ENCODE measurements at places on chromosomes 6 and 20. TPM values are rescaled to one million over a fixed set of nuclear protein-coding genes. Genes with fewer than 3 reads are reported as not detected.

DNA sequence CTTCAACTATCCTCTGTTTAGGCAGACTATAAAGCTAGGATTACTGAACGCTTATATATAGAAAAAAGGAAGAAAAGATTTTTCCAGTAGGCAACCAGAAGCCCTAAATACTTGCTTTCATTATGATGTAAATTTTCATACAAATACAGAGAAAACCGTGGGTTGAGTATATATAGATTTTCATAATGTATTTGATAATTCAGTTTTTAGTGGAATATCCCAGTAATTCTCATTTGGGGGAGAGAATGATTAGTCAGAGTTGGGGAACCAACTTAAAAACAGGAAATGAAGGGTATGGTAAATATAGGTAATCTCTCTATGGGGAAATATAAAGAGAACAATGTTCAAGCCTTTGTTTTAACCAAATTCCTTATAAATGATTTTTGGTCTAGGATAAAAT, 154.0 kb upstream of the CITED2 start:
- no peak for DNase-seq

DNA sequence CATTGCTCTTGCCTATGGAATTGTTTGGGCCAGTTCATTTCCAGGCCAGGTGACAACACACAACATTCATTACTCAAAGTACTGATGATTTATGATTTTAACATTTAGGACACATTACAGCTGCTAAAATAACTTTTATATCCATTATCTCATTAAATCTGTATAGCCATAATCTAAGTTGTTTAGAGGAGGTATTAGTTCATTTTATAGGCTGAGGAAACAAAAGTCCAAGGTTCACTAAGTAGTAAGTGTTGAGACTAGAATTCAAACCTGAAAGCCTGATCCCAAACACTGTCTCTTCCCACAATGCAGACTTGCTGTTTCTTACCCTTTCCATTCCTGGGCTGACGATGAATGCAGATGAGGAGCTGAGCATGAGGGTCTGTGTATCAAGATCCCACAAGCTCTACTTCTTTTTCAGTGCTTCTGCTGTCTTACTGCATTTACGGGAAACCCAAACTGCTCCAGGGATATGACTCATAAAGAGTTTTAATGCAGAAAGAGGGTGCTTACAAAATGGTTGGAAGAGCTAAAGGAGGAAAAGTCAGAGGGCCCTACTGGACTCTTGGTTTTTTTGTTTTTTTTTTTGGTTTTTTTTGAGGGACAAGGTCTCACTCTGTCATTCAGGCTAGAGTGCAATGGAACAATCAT, 17.9 kb downstream of the TENT5A start:
- DNase-seq: no peak

DNA sequence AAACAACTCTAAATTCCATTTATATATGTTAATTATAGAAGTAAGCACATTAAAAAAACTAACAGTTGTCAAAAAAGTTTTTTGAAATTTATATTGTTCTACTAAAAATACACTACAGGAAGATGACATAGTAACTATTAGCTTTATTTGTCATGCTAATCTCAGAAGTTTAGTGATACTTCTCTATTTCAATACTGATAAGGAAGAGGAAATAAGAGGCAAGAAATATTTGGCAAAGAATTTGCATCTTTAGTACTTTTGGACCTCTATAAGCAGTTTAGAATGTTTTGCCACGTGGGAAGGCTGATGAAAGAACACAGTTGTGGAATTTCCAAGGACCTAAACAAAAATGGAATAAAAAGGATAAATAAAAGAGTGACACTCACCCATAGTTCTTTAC, 12.6 kb downstream of the IFNGR1 start:
- DNase-seq: no peak

DNA sequence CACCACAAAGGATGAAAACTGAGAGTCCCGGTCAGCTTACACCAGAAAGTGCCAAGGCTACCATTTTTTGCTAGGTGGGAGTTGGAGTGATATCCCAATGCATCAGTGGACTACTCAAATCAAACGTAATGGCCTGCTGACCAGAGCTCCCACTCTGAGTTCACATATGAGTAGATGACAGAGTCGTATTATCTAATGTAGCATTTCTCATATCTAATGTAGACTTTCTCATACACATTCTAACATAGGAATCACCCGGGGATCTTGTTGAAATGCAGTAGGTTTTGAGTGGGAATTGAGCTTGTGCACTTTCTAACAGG, 38.4 kb upstream of the FUCA2 start:
- no peak for DNase-seq

DNA sequence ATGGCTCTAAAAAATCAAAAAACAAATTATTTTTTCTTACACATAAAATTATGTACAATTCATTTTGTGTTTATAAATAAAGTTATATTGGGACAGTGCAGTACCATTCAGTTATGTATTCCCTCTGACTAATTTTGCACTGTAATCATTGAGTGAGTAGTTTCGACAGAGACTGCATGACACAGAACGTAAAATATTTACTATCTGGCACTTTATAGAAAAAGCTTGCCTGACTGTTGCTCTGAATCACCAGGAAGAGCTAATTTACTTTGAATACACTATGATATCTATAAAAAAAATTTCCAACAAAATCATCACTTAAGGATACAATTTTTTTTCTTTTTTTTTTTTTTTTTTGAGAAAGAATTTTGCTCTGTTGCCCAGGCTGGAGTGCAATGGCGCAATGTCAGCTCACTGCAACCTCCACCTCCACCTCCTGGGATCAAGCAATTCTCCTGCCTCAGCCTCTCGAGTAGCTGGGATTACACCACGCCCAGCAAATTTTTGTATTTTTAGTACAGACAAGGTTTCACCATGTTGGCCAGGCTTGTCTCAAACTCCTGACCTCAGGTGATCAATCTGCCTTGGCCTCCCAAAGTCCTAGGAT, 11.0 kb upstream of the KHDC1L start:
- no peak for DNase-seq

- no peak for DNase-seq
These were observed 17.9 kb downstream of the SLA2 start for GRCh38 chr20:36628076-36628475.

GRCh38 chr6:40479706-40480105, 107.5 kb downstream of the LRFN2 start:
- DNase-seq: no peak

GRCh38 chr6:125099211-125100073, 54.1 kb upstream of the TPD52L1 start:
- DNase-seq: peak; percentile 82

GRCh38 chr6:130708338-130708737, 118.9 kb upstream of the SMLR1 start:
- no peak for DNase-seq

DNA sequence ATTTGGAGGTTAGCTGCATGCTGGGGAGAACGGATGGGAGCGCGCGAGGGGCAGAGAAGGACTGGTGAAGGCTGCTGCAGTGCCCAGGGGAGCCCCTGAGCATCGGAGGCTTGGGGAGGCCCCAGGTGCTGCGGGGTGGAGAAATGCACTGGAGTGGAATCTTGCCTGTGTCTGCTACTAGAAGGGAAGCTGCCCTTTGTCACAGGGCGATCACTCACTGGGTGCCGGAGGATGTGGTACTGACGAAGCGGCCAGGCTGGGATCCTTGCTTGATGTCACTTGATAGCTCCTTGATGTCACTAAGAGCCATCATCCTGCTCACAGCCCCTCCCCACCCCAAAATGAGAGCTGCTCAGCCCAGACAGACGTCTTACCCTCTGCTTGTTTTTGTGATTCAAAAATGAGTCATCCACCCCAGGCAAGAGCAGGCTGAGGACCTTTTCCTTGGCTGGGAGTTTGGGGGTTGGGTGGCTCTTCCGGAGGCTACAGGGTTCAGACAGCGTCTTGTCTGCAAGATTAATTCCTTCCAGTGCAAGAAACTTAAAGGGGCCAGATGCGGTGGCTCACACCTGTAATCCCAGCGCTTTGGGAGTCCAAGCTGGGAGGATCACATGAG, 62.6 kb upstream of the PMEPA1 start:
- DNase-seq: peak; percentile 81

DNA sequence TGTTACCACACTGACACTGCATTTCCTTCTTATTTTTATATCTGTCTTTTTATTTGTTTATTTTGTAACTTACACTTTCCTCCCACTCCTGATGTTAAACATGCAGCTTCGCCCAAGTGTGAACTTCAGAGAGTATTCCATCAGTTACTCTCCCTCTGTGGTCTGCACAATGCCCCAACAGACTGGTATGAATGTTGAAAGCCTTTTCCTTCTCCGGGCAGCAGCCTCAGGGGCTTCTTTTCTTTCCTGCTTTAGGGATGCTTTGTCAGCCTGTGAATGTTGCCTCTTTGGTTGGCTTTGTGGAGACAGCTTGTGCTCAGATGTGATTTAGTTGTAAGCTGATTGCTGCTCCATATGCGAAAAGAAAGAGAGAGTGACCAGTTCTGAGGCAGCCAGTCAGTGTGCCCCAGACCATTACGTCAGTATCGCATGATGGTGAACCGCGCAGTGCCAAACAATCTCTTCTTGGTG, 44.0 kb downstream of the SMPDL3A start:
- DNase-seq: peak; percentile 57

DNA sequence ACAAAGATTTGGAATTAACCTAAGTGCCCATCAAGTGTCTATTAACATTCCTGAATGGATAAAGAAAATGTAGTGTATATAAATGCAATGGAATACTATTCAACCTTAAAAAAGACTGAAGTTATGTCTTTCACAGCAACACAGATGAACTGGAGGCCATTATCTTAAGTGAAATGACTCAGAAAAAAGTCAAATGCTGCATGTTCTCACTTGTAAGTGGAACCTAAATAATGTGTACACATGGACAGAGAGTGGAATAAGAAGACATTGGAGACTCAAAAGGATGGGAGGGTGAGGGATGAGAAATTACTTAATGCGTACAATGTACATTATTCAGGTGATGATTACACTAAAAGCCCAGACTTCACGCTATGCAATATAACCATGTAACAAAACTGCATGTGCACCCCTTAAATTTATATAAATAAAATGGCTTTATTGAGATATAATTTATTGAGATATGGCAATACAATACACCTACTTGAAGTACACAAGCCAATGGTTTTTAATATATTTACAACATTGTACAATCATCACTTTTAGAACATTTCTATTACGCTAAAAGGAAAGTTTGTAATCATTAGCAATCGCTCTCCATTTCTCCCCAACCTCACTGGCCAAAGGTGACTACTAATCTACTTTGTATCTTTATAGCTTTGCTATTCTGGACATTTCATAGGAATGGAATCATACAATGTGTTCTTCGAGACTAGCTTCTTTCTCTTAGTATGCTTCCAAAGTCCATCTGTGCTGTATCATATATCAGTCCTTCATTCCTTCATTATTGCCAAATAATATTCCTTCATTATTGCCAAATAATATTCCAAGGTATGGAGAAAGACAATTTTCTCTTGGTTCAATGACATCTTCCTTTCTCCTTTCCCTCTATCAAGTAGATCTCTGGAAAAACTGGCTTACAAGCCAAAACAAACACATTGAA, 5.8 kb downstream of the STX7 start:
- no peak for DNase-seq

- no peak for DNase-seq
These were observed 214.7 kb upstream of the PROKR2 start for GRCh38 chr20:5531318-5532081.

- DNase-seq: no peak
These were observed 116.6 kb upstream of the INSM1 start for GRCh38 chr20:20251317-20251716.

DNA sequence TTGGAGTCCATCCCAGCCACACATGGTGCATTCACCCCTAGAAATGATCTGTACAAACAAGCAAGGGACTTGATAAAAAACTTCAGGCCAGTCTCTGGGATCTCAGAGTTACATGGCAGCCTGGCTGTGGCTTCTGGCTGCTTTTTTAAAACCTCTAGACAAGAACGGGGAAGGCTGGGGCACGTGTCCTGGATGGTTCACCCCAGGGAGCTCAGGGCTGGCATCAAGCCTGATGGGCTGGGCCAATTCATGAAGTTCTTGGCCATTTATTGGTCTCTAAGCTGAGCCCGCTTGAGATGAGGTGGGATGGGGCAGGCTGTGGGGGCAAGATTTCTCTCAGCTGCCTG, 10.4 kb upstream of the ZFAND3 start:
- no peak for DNase-seq

- DNase-seq: no peak
These were observed 5.6 kb downstream of the TRAM2 start for GRCh38 chr6:52571099-52571755.

- no peak for DNase-seq
These were observed 7.3 kb upstream of the HNF4A start for GRCh38 chr20:44348168-44348659.

Gene HAO1
- total RNA-seq: not detected

Gene SEC63
- total RNA-seq: 88.3 TPM

Gene SIRPD
- not detected for total RNA-seq

Gene COL9A1
- 5.6 TPM for total RNA-seq

Gene VGLL2
- total RNA-seq: not detected

Gene RIN2
- 6.4 TPM for total RNA-seq

Gene BHLHE23
- not detected for total RNA-seq

Gene MRPS10
- total RNA-seq: 39.6 TPM

Gene MAP7
- total RNA-seq: 52.5 TPM

Gene EEF1A2
- total RNA-seq: 12.1 TPM
